Naive thymus-derived CD8-positive, alpha-beta T cell (primary cell): ENCODE measurements at places on chromosomes 16 and 17.

GRCh38 chr16:1048442-1049112, 24.0 kb upstream of the SSTR5 start:
- no peak for DNase-seq

DNA sequence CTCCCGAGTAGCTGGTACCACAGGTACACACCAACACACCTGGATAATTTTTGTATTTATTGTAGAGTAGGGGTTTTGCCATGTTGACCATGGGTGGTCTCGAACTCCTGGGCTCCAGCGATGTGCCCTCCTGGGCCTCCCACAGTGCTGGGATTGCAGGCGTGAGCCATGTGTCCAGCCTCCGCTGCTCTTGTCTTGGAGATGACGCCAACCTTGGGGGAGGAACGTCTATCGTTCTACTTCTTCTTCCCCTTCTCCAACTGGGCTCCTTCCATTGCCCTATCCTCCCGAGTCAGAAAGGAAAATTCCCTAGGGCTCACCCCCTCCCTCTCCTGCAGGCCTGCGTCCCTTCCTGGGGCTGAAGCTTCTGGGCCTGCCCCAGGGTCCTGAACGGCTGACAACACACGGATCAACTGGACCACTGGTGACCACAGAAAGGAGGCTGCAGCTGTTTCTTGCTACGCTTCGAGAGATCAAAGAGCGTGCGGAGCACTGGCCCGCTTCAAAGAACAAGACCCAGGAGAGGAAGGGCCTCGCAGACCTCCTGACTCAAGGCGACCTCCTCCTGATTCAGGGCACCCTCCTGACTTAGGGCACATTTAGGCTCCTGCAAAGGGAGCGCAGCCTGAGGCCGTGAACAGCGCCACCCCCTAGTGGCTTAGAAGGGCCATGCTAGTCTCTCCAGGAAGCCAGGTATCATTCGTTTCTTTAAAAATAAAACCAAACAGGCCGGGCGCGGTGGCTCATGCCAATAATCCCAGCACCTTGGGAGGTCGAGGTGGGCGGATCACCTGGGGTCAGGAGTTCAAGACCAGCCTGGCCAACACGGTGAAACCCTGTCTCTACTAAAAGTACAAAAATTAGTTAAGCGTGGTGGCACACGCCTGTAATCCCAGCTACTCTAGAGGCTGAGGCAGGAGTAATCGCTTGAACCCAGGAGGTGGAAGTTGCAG, 48.5 kb upstream of the HELZ start:
- peak; percentile 53 for DNase-seq

- no peak for DNase-seq
Measured at GRCh38 chr17:74603746-74604145, 11.7 kb upstream of the CD300LD start.

- DNase-seq: no peak
Measured at GRCh38 chr16:74064120-74064735, 232.4 kb upstream of the PSMD7 start.

- no peak for DNase-seq
Measured at GRCh38 chr16:69408475-69408874, 15.9 kb upstream of the CYB5B start.

- no peak for DNase-seq
Measured at GRCh38 chr16:81946206-81946605, 65.1 kb downstream of the SDR42E1 start.
